ENCODE measurements at places on chromosomes 11 and 22.

GRCh38 chr11:44620328-44620725 lies 54.9 kb downstream of the CD82 start:
- DNase-seq, result no peak

DNA sequence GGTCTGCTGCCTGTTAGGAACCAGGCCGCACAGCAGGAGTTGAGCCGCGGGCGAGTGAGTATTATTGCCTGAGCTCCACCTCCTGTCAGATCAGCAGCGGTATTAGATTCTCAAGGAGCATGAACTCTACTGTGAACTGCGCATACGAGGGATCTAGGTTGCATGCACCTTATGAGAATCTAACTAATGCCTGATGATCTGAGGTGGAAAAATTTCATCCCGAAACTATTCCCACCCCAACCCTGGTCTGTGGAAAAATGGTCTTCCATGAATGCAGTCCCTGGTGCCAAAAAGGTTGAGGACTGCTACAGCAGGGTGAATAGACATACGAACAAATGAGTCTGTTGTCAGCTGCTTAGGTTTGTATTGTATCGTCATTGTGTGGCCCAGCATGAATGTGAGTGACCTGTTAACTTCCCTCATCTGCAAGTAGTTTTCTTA lies 29.8 kb downstream of the RNF141 start:
- DNase-seq, result no peak

DNA sequence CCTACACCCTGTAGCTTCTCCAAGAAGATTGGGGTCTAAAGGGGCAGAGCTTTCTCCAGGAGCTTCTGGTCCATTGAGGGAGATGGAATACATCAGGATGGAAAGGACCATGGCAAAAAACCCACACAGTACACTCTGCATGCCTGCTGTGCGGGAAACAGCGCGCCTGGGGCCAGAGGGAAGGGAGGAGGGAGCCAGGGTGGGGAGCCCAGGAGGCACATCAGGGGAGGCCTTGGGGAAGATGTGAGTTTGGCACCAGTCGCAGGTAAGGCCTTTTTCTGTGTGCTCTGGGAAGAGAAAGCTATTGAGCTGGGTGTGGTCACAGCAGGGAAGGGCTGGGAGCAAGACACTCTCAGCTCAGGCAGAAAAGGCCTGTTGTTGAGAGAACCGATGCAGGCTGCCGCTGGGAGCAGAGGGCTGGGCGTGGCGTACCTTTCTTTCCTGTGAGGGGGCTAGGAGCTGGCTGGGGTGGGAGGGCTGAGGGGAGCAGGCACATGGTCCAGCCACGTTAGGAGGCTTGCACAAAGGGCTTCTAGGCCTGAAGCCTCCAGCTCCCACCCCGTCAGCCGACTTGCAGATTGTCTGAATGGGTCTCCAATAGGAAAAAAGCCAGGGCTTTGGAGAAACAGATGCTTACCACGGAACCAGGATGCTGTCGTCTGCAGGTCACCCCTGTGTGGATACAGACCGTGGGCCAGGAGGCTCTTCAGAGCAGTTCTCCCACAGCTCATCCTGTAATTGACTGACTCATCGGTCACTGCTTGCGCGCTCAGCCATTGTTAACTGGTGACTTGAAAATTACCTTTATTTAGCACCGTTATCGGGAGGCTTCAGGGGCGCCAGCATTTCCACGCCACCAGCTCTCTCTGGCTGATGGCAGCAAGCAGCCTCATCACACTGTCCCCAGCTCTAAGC lies 237.3 kb downstream of the ST3GAL4 start:
- DNase-seq, result no peak

- DNase-seq, result no peak
These were observed 71.1 kb downstream of the CCDC73 start for GRCh38 chr11:32723332-32723731.

DNA sequence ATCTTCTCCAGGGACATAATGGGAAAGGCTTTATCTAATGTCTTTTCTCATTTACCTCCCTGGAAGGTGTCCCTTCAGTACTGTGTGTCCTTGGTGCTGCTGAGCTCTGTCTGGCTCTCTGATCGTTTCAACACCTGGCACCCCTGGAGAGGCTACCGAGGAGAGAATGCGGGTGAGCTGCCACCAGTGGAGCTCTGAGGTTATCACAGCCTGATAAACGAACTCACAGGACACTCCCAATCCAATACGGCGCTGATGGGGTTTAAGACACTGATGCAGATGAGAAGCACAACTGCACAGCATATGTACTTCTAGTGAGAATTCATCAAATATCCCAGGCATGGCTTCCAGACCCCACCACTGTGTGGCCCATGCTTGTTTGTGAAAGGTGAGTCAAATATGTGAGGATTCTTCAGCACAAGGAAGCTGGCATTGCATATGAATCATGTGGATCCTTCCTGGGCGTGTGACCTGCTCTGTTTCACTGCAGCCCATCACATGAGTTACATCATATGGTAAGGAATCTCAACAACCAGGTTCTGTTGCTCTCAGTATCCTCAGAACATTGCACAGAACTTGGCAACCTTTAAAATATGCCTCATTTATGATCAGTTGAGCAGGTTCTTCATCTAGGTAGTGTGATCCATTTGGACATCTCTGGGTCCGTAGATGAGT lies 34.8 kb upstream of the VWA5A start:
- DNase-seq, result no peak

DNA sequence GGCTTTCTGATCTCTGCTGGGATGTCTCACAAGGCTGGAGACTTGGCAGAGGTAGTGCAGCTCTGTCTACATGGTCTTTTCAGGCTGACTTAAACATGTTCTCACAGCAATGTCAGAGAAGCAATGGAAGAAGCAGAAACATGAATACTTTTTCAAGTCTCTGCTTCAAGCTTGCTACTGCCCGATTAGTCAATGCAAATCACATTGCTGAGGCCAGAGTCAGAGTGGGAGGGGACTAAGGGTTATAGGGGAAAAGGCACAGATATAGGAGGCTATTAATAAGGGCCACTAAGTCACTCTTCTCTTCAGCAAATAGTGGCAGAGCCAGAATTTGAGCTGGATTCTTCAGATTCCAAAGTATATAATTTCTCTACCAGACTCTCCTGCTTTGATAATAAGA lies 390.5 kb downstream of the TMEM135 start:
- no peak for DNase-seq

DNA sequence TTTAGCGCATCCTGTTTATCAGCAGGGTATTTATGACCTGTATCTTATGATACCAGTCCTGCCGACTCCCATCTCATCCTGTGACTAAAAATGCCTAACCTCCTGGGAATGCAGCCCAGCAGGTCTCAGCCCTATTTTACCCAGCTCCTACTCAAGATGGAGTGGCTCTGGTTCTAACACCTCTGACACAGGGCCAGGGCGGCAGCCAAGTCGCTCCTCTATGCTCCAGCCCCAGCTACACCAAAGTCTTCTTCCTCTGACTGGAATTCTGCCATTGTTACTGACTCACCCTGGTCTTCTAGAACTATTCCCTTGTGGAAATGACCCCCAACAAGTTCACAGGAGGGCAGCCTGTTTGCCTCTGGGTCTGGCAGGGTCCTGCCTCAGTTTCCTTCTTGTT lies 7.9 kb upstream of the C1QTNF6 start:
- DNase-seq, result no peak

All from amniotic stem cell (primary cell).